ENCODE measurements at places on chromosomes 12 and 14.

DNA sequence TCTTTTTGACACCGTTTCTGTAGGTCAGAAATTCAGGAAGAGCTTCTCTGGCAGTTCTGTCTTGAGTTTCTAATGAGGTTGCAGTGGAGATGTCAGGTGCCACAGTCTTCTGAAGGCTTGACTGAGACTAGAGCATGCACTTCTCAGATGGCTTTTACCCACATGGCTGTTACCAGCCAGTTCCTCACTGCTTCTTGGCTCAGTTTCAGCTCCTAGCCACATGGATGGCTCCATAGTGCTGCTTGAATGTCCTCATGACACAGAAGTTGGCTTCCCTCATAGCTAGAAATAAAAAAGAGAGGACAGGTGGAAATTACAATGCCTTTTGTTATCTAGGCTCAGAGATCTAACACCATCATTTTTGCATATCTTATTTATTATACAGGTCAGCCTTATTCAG is 38.1 kb upstream of the SLC2A13 start:
- DNase-seq = peak; percentile 19

DNA sequence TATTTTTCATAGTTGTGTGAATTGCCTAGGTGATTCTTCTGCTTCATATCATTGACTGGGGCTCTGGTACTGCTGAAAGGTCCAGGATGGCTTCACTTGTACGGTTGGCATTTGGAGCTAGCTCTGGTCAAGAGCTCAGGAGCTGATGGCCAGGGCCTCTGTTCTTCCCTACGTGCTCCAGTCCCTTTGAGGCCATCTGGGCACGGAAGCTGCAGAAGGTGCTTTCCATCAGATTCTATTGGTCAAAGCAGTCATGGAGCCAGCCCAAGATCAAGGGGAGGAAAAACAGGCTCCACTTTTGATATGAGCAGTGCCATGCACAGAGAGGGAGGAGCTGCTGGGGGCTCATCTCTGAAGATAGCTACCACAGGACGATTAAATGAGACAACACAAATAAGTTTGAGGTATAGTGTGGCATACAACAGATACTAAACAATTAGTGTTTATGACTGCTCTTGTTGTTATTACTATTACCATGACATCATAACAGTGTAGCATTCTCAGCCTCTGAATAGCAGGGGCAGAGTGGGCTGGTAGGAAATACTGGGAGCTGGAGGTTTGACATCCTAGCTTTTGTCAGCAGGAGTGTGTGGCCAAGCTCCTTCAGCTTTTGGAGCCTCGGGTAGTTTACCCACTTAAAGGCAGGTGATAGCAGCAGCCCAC is 10.4 kb downstream of the KRT83 start:
- DNase-seq = no peak

DNA sequence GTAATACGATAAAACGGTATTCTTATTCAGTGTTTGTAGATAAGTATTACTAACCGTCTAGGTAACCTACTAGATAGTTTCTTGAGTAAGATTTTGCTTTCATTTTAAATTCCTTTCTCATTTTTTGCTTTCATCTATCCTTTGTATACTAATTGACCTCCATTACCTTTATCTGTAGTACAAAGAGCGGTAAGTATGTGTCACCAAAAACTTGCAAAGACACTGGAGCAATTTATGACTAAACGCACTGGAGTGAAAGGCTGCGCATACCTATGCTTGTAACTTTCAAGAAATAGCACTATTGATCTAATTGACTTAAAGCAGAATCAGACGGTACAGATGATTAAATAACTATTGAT is 1.7 kb downstream of the ARHGAP5 start:
- no peak for DNase-seq

GRCh38 chr12:64571411-64571810 is 38.9 kb upstream of the RASSF3 start:
- DNase-seq = no peak

GRCh38 chr14:76186308-76187027 is 34.7 kb downstream of the GPATCH2L start:
- no peak for DNase-seq

DNA sequence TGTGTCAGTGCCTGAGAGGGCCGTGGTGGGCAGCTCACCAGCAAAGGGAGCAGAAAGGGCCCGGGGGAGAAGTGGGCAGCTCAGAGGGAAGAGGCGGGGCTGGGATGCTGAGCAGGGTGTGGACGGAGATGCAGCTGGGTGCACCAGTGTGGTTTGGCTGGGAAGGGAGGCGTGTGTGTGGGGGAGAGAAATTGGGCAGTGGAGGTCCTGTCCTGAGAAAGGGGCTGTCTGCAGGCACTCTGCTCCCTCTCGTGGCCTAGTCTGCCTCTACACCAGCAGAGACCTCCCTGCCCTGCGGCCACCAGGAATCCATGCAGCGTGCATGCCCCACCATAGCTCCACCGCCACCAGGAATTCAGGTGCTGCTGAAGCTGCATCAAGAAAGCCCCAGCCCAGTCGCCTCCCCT is 6.4 kb downstream of the TMEM121 start:
- DNase-seq = no peak

- no peak for DNase-seq
Observed at GRCh38 chr12:7264538-7264937, 39.3 kb upstream of the ACSM4 start.

- DNase-seq = no peak
Observed at GRCh38 chr12:110790301-110790700, 47.6 kb upstream of the PPP1CC start.

- no peak for DNase-seq
Observed at GRCh38 chr14:105793836-105794235, 267.5 kb downstream of the TMEM121 start.

DNA sequence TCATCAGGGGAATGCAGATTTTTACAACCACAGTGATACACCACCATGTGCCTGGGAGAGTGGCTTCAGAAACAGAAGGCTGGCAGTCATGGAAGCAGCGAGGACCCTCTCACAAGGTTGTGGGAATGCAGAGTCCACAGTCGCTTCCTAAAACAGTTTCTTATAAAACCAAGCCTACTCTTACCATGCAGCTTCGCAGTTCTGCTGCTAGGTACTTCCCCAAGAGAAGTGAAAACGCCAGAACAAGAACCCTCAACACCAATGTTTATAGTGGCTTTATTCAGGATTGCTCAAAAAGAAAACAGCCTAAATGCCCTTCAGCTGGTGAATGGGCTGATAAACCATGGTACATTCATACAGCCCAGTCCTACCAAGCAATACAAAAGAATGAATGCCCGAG is 87.2 kb downstream of the DDX51 start:
- DNase-seq = no peak

GRCh38 chr12:57159311-57159710 is 11.9 kb upstream of the LRP1-AS start:
- no peak for DNase-seq

- peak; percentile 92 for DNase-seq
Observed at GRCh38 chr14:23352506-23353432, at the start of gene SLC22A17. TSS of gene SLC22A17 (minus strand) at chr14:23352887.

GRCh38 chr14:40656311-40656710 is 950.4 kb upstream of the LRFN5 start:
- DNase-seq = no peak

- peak; percentile 79 for DNase-seq
Observed at GRCh38 chr14:100297320-100298300, 8.6 kb downstream of the SLC25A29 start.

DNA sequence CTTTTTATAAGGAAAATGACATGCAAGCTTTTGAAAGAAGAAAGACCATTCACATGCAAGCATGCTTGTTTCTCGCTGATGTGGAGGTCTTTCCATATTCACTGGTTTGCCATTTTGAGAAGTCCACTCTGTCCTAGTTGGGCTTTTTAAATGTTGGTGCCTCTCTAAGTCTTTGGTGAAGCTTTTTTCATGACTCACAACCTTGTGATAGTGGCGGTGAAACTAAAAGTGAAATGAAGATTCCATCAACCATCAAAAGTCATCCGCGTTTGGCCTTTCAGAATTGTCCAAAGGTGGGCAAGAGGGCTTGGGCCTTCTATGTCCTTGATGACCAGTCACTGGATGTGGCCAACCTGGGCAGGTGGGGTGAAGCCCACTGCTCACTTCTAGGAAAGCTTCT is 4.3 kb downstream of the LRRC74A start:
- peak; percentile 39 for DNase-seq

GRCh38 chr12:89203144-89203543 is 149.2 kb downstream of the DUSP6 start:
- no peak for DNase-seq

DNA sequence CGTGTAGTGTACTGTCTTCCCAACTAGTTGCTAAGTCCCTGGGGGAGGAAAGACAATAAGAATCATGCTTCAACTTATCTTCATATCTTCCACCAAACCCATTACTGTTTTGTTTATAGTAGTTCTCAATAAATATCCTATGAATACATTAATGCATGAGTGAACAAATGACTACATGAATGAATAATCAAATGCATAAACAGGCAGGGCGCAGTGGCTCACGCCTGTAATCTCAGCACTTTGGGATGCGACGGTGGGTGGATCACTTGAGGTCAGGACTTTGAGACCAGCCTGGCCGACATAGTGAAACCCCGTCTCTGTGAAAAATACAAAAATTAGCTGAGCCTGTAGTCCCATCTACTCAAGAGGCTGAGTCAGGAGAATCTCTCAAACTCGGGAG is 32.1 kb upstream of the NR2C1 start:
- no peak for DNase-seq

GRCh38 chr14:85439696-85440328 is 90.1 kb upstream of the FLRT2 start:
- DNase-seq = no peak

- no peak for DNase-seq
Observed at GRCh38 chr12:24996102-24996797, 47.3 kb upstream of the BCAT1 start.

DNA sequence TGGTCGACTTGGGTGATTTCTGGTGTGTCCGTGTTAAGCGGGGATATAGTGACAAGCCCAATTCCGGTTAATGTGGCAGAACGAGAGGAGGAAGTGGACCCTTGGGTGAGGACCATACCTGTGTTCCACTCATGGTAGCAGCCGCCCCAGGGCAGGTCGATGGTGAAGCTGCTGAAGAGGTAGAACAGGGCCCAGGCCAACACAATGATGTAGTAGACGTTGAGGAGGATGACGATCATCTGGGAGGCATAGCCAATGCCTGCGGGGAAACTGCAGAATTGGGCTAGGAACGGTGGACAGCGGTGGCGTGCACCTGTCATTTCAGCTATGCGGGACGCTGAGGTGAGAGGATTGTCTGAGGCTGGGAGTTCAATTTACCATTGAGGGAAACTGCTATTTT is 20.1 kb downstream of the SLC6A13 start:
- no peak for DNase-seq

DNA sequence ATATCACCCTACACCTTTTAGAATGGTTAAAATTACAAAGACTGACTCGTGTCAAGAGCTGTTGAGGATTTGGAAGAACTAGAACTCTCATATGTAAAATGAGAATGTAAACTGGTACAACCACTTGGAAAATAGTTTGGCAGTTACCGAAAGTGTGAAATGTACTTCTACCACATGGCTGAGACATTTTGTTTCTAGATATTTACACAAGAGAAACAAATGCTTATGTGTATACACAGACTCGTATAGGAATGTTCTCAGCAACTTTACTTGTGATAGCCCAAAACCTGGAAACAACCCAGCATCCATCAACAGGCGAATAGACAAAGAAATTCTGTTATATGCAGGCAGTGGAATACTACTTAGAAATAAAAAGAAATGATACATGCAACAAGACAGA is 103.0 kb downstream of the BRMS1L start:
- DNase-seq = no peak

DNA sequence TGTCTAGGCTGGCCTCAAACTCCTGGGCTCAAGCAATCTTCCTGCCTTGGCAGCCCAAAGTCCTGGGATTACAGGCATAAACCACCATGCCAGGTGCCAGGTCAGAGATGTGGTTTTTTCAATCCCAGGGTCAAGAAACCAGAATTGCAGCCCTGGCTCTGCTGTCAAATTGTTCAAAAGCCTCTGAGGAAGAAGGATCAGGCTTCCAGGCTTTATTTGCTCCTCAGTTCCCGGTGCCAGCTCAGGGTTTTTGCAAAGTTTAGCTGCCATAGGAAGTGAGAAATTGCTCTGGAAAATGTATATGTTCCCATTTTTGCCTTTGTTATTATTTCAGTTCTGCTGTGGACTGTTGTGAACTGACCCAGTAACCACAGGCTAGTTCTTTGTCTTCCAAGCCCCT is 28.7 kb downstream of the WNT5B start:
- no peak for DNase-seq

GRCh38 chr12:7375145-7375543 is 68.8 kb downstream of the CD163L1 start:
- no peak for DNase-seq

DNA sequence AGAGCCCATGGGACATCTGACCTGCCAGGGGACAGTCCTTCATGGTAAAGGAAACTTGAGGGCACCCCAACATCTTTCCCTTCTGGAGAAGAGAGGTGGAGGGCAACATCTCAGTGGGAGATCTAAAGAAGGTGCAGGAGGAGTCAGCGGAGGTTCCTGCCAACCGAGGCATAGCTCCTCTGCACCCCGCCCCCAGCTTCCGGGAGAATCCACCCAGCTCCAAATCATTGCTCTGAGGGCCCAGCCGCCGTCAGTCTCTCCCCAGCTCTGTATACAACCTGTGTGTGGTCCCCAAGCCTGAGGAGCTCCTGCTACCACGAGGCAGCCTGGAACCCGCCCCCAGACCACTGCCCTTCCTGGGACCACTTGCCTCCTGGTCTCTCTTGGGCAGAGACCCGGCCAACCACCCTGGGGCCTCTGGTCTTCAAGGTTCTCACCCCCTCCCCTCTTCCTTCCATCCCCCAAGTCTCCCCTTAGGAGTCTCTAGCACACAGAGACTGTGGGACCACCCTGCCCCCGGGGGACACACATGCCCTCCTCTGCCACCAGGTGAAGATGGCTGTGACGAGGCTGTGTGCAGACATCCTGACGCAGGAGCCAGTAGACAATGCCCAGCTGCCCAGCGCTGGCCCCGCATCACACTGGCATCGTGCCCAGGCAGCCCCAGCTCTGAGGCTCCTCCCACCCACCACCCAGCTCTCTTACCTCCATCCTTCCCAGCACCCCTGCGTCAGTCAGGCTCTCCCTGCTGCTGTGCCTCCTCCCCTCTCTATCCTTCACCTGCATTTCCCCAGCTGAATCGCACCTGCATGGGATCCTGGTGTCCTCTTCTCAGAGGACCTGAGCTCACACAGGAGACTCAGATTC is 13.0 kb upstream of the NUDT14 start:
- DNase-seq = no peak

GRCh38 chr12:111428728-111429175 is 23.0 kb downstream of the SH2B3 start:
- no peak for DNase-seq

DNA sequence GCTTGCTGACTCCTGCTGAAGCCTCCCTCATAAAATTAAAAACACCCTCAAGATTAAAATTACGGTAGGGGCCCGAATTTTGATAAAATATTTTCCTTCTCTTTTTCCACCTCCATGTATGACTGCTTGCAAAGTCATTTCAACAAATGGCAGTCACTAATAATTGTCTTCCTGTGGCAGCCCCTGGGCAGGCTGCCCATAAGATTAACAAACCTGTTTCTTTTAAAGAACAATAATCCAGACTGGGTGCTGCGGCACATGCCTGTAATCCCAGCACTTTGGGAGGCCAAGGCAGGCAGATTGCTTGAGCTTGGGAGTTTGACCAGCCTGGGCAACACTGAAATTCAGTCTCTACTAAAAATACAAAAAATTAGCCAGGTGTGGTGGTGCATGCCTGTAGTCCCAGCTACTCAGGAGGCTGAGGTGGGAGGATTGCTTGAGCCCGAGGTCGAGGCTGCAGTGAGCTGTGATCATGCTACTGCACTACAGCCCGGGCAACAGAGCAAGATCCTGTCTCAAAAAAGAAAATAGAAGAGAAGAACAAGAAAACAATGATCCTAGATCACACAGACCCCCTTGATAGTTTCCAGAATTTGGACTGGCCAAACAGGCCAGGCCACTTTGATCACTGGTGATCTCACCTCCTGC is 8.7 kb downstream of the SAV1 start:
- DNase-seq = no peak

GRCh38 chr12:90963946-90964345 is 9.0 kb upstream of the CCER1 start:
- DNase-seq = no peak
